ENCODE measurements at places on chromosomes 11 and 22.

DNA sequence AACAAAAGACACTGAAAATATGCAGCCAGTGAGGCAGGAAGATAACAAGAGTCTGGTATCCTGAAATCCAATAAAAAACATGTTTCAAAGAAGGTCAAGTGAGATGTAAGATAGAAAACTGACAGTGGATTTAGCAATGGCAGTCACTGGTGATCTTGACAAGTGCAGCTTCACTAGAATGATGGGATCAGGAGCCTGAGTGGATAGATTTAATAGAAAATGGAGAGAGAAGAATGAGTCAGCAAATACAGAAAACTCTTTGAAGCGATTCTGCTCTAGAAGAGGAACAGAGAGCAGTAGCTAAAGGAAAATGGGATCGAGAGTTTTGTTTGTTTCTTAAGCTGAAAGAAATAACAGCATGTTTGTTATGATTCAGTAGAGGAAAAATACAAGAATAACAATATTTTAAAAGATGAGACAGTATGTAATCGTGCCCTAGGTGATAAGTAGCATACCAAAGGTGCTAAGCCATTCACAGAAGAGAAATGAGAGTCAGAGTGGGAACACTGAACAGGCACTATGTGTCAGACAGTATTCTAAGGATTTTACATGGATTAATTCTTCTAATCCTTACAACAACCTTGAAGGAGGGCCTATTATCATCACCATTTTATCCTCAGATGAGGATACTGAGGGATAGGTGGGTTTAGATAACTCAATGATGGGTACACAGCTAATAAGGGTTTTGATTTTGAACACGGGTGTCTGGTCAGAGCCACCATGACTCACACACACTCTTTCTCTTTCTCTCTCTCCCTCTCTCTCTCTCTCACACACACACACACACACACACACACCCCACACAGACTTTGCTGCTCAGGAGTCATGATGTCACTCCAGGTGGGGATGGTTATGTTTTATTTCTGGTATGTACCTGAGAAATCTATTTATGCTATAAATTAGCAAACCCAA is 36.3 kb downstream of the MRE11 start:
- DNase-seq: no peak

DNA sequence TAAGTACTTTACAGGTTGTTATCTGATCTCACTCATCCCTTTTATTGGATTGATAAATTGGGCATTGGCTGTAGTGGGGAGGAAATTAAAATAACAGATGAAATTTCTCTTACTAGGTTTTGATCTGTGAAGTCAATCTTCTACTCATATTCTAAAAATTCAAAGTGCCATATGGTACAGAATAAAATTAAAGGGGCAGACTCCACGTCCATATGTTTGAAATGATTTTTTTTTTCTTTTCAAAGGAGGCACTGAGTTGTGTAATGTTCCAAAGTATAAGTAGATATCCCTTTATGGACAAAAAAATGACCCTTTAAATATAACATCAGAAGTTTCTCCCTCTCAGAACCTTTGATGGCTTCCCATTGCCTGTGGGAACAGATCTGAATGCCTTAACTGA is 207.4 kb downstream of the DBX1 start:
- no peak for DNase-seq

DNA sequence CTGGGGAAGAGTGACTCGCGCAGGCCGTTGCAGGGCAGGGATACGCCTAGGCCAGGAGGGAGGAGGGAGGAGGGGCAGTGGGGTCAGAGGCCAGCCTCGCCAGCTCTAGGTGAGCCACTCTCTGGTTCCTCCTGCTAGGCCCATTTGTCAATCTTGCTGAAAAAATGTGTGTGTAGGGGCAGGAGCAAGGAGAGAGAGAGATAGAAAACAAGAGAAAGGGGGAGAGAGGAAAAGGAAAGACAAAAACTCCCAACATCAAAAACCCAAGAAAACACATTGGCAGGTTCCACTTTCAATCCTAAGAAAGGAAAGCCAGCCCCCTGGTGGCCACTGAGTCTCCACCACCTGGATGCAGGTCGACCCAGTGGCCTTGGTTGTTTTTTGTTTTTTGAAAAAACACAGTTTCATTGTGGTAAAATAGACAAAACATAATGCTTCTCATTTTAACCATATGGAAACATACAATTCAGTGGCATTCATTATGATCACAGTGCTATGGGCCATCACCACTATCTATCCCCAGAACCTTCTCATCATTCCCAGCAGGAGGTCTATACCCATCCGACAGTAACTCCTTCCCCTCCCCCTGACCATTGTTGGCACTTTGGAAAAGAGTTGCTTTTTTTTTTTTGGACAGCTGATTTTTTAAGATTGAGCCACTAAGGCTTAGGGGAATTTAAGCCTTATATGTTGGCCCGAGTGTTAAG is 10.9 kb downstream of the OMP start:
- DNase-seq: no peak

- DNase-seq: no peak
Observed at GRCh38 chr11:64626637-64627036, 35.6 kb downstream of the SLC22A12 start.

DNA sequence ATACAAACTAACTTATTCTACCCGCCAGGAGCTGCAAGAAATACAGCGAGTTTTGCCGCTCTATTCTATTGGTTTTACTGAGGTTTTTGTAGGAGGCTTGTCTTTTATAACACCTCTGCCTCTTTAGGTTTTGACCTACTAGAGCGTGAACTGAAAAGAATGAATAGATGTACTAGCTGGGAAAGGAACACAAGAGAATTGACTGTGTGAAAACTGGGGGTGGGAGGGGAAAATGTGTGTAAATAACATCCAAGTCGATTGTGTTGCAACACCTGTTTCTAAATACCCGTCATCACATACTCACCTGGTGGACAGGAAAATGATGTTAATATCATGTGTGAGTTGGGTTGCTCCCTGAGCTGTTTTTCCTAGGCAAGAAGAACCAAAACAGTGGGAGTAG is 12.9 kb upstream of the JHY start:
- DNase-seq: no peak

Measured in inflammatory macrophage treated with lipopolysaccharide for 1 hour (primary cell).